ENCODE measurements at places on chromosomes 1 and 21.

GRCh38 chr1:33606272-33606671 lies 133.8 kb downstream of the ZSCAN20 start:
- DNase-seq, result no peak

GRCh38 chr1:84669831-84670230 lies 20.4 kb downstream of the SSX2IP start:
- DNase-seq, result no peak

GRCh38 chr1:185533596-185533995 lies 200.6 kb upstream of the HMCN1 start:
- DNase-seq, result no peak

GRCh38 chr1:61182049-61182448 lies 99.7 kb downstream of the NFIA start:
- DNase-seq, result no peak

DNA sequence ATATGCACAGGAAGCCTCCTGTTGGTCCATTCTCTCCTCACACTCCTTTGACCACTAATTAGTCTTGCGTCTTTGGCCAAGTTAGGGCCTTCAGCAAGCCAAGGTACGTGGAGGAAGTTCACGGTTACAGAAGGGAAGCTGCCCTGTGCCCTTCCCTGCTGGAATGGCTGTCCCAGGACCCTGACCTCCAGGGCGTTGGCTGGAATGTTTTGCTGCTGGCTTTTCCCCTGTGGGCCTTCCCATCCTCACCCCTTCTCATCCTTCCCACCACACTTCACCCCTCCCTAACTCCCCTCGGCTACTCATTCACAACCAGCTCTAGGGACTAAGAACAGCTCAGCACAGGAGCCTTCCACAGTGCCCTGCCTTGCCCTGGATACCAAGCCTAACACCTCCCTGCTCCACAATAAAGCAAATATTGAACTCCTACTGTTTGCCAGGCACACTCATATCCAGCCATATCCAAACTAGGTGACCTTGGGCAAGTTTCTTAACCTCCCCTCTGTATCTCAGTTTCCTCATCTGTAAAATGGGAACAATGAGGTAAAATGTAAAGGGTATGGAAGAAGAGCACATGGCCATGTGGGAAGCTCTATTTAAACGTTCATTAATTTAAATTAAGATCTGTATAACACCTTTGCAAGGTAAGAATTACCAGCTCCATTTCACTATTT lies 8.8 kb upstream of the CDCP2 start:
- DNase-seq, result no peak

DNA sequence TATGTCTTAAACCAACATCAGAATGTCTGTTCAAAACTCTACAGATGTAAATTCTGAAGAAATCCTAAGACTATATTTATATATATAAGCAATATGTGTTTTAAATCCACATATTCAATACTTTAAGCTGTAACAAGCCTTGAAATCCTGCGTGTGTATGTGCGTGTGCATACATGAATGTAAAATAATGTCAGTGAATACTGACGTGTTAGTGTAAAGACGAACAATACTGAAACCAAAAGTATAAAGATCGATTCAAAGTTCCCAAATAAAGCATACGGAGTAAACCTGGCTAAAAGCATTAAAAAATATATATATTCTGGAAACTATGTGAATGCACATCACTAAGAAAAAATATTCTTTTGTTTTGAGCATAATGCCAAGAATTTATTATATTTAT lies 668.6 kb upstream of the NCAM2 start:
- no peak for DNase-seq

DNA sequence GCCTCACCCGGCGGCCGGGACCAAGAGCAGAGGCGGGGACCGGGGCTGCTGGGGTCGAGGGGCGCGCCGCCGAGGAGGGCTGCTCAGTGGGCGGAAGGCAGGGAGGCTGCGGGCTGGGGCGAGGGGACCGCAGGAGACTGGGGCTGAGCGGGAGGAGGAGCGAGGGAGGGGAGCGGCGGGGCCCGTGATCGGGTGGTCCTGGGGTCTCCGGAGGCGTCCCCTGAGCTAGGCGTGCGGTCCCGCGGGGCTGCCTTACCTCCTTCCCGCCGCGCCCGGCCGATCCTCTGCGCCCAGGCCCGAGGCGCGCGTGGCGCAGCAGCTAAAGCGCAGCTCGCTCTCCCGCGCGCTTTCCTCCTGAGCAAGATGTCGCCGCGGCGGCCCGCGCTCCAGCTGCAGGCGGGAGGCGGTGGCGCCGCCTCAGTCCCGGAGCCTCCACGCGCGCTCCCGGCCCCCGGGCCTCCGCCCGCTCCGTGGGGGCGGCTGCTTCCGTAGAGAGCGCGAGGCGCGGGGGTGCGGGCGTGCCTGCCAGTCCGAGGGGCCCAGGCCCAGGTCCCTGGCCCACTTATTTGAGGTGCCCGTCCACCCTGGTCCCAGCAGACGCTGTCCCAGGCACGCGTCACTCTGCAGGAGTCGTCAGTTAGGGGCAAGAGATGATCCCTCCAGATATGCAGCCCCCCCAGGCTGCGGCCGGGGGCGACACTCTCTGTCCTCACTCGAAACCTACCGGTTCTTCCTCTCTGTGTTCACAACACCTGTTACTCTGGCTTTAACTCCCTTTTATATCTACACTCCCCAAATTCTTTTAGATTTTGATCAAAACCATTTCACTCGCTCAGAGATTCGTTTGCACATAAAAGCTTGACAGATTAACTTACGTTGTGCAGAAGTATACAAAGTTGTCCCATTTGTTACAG lies at the start of gene CCSAP:
TSS of gene CCSAP (minus strand) at position 392 of the 914 bp plus-strand sequence. CDS start 582 bp downstream, outside the sequence.
- no peak for DNase-seq

DNA sequence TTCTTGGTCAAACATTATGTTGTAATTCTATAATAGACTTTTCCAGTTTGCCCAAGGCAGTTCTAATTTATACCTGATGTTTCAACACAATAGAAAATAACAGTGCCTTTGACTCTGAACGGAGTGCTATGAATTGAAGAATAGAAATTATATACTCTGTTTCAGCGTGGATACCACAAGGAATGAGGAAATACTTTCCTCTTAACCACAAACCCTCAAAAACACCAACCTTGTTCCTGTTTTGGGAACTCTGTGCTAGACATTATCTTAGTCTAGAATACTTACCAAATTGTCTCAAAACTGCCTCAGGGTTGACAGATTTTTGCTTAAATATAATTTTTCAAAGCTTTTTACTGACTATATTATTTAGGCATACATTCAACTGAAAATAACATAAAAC lies 1629.3 kb downstream of the MRPL39 start:
- no peak for DNase-seq

DNA sequence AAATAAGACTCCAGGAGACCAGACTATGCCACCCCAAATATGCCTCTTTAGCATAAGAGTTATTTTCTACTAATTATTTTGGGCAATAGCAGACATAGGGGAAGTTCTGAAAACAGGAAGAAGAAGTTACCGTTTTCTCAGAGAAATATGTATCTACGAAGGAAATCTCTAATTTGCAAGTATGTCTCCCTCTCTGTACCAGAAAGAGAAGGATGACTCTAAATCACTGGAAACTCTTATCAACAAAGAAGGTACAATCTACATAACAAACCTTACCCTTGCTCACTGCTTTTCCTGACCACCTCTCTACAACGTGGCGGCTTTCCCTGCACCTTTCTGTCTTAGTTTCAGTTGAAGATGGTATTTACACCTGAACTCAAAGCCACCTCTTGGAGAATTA lies 49.0 kb downstream of the OMA1 start:
- DNase-seq, result no peak

- peak; percentile 48 for DNase-seq
Measured at GRCh38 chr1:221439747-221440501, 302.0 kb downstream of the DUSP10 start.

- DNase-seq, result peak; percentile 84
Measured at GRCh38 chr1:235253219-235253962, 74.6 kb downstream of the ARID4B start.

DNA sequence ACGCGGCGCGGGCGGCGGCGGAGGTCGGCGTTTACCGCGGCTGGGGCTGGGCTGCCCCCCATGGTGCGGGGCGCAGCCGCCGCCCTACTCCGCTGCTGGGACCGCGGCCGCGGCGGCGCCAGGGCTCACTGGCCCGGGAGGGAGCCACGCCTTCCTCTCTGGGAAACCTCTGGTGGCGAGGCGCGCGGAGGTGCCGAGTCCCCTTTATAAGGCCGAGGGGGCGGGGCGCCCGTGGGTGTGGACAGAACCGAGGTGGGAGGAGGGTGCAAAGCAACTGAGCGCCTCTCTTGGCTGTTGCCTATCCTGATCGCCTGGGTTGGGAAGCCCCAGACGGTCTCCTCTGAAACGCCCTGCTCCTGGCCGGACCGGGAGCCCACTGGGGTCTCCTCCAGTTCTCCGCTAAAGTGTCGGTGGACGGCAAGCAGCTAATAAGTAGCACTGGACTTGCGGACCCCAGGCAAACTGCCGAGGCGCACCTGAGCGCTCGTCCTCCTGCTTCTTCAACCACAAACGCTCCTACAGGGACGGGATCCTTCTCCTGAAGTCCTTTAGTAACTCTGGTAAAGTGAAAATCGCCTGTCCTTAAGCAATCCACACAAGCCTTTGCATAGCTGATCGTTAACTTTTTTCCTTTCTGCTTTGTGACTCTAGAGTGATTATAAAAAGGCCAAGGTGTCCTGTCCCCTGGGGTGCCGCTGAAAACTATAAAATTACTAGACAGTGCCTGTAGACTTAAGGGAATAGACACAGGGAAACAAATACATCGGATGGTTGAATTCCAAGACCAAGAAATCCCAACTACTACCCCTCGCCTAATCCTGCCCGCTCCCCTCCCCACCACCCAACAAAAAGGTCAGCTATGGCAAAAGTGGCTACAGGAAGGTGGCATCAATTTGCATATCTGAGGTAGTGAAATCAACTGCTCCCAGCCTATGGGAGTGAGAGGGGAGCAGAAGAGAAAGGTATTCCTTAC lies at the start of gene PTGER3:
TSS of gene PTGER3 (minus strand) at position 182 of the 973 bp plus-strand sequence. CDS start 239 bp downstream, outside the sequence.
- DNase-seq, result peak; percentile 49

DNA sequence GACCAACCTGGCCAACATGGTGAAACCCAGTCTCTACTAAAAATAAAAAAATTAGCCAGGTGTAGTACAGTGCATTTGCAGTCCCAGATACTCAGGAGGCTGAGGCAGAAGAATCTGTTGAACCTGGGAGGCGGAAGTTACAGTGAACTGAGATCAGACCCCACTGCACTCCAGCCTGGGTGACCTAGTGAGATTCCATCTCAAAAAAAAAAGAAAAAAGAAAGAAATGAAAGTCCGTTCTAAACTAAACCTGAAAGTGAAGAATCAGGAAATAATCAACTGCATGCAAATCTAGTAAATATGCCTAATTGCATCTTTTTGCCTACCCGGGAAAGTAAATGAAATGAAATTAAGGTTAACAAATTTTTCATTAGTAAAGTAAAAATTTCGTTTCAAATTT lies 99.6 kb downstream of the ZZZ3 start:
- DNase-seq, result no peak

DNA sequence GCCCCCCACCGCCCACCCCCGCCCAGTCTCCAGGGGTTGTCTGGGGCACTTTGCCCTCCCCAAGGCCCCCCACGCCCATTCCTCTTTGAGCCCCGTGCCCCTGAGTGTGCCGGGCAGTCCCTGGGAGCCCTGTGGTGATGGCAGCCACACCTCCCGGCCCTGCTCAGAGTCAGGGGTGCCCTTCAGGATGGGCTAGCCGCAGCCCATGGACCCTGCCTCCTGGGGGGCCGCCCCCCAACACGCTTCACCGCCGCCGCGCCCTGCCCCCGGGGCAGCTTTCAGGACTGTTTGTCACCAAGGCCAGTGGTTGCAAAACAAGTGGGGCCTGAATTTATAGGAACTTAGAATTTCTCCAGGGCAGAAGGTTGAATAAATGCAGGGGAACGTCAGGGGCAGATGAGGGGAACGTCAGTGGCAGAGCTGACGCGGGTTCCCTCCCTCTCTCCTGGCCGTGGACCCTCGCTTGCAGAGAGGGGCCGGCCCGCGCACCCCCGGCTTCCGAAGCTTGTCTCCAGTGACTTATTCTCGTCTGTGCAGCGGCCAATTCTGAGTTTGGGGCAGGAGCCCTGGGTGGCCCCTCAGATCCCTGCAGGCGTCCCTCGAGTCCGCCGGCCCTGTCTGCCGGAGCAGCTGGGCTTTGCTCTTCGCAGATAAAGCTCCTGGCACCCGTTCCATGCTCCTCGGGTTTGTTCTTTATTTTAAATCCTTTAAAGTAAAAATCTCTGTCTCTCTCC lies 41.2 kb upstream of the ADARB1 start:
- DNase-seq, result no peak

DNA sequence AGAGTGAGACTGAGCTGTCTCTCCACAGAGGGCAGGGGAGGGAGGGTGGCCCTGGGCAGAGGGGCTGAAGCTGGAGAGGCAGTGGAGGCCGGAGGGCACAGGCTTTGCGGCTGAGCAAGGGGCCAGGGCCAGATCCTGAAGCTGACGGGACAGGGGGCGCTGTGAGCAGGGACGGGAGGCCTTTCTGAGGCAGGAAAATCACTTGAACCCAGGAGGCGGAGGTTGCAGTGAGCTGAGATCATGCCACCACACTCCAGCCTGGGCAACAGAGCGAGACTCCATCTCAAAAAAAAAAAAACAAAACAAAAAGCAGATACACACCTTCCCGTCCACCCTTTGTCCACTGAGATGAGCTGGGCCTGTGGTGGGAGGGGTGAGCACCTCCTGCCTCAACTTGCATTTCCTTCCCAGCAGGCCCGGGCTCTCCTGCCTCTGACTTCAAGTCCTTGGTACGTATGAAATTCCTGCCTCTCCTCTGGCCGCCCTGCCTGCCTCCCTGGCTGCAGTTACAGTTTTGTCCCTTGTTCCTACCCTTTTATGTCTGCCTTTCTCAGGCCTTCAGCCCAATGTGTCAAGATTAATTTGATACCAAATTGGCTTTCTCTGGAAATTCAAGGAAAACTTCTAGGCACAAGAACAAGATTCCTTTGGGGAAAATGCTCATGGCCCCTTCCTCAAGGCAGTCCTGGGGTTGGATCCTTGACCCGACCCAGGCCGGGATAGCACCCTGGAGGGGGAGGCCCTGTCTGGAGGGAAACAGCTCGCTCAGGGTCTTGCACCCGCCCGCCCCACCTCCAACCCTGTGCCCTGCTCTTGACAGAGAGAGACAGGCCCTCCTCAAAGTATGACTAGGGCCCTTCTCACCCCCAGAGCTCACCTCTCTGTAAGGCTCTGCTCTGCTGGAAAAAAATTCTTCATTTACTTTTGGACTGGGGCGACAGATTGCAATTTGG lies 11.2 kb upstream of the ADAMTSL4 start:
- DNase-seq, result no peak

GRCh38 chr1:201125019-201125418 lies 2.0 kb downstream of the ASCL5 start:
- no peak for DNase-seq

All from NCI-H446 (cell line).